ENCODE measurements at places on chromosomes 16 and 17.

GRCh38 chr17:74368341-74369081 lies 1.2 kb downstream of the GPR142 start:
- DNase-seq, result peak; percentile 33

DNA sequence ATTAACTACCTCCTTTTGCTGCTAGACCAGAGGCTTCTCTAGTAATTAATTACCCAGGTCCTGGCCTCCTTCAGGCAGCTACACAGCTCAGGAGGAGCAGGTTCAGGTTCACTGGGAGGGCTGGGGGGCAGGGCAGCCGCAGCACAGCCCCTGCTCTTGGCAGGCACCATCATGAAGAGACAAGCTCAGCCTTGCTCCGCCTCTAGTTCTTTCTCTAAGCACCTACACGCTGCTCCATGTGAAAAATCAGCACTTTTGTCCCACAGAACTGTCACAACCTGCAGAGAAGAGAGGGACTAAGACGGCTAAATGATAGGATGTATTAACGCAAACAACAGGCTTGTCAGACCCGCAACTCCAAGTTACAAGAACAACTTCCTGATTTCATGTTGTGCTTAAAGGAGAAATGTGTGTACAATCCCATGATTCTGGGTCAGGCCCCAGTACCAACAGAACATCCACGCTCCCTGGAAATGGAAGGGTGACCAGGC lies 53.4 kb downstream of the GRB2 start:
- DNase-seq, result no peak

- DNase-seq, result no peak
These were observed 11.0 kb upstream of the KRT17 start for GRCh38 chr17:41635121-41636097.

- no peak for DNase-seq
These were observed 8.0 kb downstream of the TXNDC11 start for GRCh38 chr16:11734653-11735043.

GRCh38 chr17:40113907-40114245 lies 7.9 kb upstream of the MSL1 start:
- DNase-seq, result no peak

- DNase-seq, result no peak
These were observed 189.8 kb downstream of the GRIN2A start for GRCh38 chr16:9992441-9992840.

GRCh38 chr16:64933885-64934284 lies 188.0 kb downstream of the CDH11 start:
- no peak for DNase-seq

DNA sequence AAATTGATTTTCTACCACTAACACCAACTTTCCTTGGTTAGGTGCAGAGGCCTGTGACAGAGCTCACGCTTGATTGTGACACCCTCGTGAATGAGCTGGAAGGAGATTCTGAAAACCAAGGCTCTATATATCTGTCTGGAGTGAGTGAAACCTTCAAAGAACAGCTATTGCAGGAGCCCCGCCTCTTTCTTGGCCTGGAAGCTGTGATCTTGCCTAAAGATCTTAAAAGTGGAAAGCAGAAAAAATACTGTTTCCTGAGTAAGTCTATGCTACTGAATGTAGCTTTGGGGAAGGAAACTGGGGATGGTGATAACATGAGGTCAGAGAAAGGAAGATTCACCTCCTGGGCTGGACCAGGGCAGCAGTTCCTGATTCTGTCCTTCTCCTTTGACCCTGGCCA lies 38.3 kb downstream of the REXO5 start:
- no peak for DNase-seq

DNA sequence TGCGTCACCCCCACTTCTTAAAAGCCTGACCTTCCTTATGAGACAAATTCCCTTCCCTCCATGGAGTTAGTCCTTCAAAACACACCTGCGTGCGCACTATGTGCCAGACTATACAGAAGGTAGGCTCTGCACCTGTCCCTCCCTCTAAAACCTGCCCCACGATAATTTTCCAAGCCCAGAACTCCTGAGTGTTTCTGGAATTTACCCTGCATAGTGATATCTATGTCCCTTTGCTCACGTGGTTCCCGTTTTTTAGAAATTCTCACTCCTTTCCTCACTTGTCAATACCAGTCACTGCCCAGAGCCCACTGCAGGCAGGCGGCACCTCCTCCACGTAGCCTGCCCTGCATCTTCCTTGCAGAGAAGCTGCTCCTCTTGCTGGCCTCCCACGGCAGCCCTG lies 82.2 kb downstream of the SLC6A2 start:
- no peak for DNase-seq

- DNase-seq, result peak; percentile 100
These were observed at the start of the genes GTF3C1 and KATNIP for GRCh38 chr16:27549746-27550581. GTF3C1 (minus strand) TSS chr16:27549913; CDS start chr16:27549890, 23 bp downstream. KATNIP (plus strand) TSS chr16:27550144; CDS start chr16:27550171, 27 bp downstream.

- DNase-seq, result no peak
These were observed 24.8 kb upstream of the SLC25A19 start for GRCh38 chr17:75313941-75314551.

DNA sequence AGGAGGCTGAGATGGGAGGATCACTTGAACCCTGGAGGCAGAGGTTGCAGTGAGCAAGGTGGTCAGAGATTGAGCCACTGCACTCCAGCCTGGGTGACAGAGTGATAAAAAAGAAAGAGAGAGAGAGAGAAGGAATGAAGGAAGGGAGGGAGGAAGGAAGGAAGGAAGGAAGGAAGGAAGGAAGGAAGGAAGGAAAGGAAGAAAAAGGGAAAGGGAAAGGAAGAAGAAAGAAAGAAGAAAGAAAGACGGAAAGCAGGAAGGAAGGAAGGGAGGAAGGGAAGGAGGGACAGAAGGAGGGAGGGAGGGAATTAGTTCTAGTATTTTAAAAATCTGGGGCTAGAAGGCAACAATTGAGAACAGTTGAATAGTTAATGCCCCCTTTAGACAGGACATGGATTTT lies 161.5 kb upstream of the CACNG3 start:
- no peak for DNase-seq

- DNase-seq, result no peak
These were observed 220.0 kb downstream of the CDH13 start for GRCh38 chr16:82846806-82847205.

- no peak for DNase-seq
These were observed 543.7 kb upstream of the CDH11 start for GRCh38 chr16:65665586-65665985.

GRCh38 chr16:85173981-85174751 lies 61.9 kb upstream of the CIBAR2 start:
- DNase-seq, result no peak

DNA sequence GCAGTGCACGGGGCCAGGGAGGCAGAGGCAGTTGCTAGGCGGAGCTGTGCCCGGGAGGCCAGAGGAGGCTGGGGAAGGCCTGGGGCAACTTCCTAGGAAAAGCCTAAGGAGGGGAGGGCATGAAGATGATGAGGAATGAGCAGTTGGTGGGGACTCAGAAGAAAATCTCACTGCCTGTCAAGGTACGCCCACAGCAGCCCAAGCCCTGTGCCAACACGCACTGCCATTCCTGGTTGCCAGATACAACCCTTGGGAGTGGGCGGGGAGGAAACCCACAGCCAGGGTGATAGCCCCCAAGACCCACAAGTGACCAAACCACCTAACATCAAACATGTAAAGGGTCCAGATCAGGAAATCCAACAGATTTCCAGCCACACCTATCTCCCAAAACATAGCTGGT lies 36.2 kb downstream of the SMPD3 start:
- DNase-seq, result no peak

DNA sequence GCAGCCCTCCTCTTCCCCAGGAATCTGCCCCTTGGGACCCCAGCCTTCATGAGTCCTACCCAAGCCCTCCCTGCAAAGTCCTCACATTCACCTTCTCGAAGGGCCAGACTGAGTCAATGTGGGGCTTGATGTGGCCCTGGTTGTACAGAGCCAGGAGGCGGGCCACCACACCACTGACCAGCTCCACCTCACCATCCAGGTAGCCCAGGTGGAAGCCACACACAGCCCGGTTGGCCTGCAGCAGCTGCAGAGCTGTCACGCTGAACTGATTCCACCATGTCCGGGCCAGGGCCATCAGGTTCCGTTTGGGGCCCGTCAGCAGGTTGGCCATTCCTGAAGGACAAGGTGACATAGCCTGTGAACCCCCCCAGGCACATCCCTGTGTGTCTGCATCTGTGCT lies 6.0 kb downstream of the VAT1 start:
- DNase-seq, result no peak

- no peak for DNase-seq
These were observed 169.3 kb downstream of the CYB561 start for GRCh38 chr17:63276821-63277220.

DNA sequence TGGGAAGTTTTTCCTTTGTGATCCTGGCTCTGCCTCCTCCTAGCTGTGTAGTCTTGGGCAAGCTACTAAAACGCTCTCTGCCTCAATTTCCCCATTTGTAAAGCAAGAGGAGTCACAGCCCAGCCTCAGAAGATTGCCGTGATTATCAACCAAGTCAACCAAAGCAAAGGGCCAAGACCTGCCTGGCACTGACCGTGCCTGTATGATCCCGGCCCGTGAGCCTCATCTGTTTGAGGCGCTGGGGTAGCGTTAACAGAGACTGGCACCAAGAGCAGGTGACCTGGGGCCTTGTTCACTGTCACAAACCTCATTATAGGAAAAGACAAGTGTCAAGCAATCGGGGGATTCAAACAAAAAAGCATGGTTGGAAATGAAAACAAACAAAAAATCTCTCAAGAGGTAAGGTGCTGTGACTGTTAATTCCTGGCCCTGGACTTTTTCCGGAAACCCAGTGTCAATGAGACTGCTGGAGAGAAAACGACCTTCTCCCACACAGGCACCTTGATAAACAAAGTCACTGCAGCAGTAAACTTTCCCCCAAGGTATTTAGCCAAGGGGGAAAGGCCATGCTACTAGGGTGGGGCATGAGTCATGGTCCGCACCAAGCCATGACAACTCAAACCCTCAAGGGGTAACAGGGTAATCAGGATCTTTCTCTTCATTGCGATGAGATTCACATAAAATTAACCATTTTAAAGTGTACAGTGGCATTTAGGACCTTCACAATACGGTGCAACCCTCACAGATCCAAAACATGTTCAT lies 5.4 kb downstream of the MEAK7 start:
- no peak for DNase-seq

DNA sequence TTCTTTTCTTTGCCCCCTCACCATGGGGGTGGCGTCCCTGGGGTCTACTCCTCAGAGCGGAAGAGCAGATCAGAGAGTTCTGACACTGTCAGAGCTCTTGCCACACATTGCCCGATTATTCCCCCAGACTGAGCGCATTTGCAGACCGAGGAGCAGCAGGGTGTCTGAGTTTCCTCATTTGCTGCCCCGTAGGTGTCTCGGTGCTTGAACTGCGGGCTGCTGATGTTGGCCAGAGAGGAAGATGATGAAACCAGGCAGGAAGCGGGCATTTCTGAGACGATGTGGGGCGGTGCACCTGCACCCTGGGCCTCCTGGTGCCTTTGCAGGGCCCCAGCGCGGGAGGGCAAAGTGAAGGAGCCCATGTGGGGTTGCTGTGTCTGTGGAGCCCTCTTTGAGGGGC lies 55.2 kb downstream of the ARSG start:
- peak; percentile 23 for DNase-seq

- DNase-seq, result no peak
These were observed 120.9 kb downstream of the PRKCA start for GRCh38 chr17:66423056-66423955.

GRCh38 chr17:20284022-20284421 lies 183.3 kb downstream of the LGALS9B start:
- DNase-seq, result no peak

GRCh38 chr16:30346286-30346685 lies 8.8 kb downstream of the CD2BP2 start:
- DNase-seq, result no peak

DNA sequence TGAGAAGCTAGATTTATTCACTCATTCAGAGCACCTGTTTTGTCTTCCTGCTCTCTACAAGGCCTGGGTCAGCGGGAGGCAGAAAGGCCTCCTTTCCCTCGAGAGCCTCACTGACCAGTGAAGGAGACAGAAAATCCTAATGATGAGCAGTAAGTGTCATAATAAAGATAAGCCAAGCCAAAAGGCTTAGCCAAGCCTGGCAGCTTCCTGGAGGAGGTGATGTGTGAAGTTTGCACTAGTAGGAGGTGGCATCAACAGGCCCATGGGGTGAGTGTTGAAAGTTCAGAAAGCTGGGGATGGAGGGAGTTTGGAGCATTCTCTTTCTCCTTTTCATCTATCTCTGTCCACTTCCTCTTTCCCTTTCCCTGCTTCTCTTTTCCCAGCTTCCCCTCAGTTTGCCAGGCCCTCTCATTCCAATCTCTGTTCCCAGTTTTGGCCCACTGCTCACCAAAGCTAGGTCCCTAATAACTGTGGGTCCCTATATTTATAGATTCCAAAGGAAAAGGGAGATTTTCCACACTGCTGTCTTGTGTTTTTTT lies 16.5 kb upstream of the SPNS3 start:
- no peak for DNase-seq

DNA sequence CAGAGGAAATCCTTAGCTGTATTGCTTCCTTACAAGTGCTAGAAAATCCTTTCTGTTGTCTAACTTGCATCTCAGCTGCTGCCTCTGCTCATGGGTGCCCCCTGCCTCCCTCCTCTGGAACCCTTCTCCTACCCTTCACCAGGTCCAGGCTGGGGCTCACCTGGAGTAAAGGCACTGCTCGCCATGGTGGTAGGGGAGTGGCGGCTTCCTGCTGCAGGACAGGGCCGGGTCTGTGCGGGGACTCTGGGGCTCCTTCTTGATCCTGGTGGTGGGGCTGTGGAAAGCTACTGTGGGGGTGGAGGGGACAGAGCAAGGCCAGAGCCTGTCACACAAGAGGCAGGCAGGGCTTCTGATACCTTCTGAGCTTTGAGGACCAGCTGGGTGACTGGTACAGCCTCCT lies 12.4 kb downstream of the ETV4 start:
- no peak for DNase-seq

DNA sequence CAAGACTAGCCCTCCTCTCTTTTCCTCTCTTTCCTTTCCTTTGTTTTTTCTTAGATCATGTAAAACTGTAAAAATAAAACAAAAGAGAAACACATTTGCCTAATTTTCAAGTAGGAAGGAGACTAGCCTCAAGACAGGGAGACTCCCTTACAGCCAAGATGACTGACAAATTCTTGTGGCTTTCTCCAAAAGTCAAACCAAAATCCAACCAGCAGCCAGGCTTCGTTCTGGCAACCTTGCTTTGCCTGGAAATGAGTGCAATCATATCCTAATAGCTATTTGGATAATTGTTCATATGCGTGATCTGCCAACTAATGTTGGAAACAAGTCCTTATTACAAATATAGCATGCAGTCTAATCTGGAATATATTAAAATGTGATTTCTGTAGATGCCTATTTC lies 868.9 kb upstream of the SOX9 start:
- no peak for DNase-seq
